Caki2 (cell line): ENCODE measurements at places on chromosomes 2 and 18.

DNA sequence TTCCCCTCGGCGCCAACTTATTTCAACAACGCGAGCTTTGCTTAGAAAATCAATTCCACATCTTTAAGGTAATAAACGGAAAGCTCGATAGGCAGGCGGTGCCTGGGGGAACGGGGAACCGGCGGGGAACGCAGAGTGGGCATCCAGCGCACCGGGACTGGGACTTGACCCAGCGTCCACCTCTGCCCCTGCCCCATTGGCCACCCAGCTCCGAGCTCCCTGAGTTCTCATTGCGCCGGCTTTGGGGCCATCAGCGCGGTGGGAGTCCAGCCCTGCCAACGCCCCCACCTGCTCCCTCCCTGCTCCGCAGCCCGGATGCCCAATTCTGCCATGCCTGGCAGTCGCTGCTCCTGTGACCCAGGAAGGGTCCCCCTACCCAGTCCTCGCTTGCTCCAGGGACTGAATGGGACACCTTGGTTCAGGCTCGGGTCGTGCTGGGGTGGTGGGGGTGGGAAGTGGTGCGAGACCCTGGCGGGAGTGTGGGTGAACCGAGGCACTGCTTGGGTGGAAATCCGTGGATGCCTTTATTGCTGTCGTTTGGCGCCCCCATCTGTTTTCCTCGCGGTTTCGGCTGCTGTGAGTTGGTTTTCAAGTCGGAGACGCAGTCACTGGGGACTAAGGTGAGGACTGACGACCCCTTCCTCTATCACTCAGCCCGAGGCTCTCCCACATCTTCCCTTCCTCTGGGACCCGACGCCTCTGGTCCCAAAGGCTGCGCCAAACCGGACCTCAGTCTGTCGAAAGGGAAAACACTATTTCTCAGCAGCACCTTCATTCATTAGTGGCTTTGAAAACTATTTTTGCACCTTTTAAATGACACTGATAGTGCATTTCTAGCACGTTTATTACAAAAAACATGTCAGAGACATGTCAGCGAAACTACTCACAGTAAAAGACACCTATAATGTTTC is 2.4 kb upstream of the EVX2 start:
- DNase-seq: peak; percentile 35

DNA sequence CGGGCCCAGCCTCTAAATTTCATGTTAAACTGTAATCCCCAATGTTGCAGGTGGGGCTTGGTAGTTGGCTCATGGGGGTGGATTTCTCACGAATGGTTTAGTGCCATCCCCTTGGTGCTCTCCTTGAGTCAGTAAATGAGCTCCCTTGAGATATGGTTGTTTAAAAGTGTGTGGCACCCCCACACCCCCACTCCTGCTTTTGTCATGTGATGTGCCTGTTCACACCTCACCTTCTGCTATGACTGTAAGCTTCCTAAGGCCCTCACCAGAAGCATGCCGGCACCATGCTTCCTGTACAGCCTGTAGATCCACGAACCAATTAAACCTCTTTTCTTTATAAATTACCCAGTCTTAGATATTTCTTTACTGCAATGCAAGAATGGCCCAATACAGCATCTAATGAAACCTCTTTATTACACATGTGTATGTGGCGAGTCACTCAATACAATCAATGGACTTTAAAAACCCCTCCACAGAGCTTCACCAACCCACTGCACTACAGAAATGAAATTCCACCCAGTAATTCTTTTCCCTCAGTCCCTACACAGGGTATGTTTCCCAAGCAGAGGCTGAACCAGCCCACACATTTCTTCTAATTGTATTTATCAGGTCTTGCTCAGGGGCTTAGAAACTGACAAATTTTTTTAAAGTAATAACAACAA is 47.3 kb downstream of the WDFY1 start:
- no peak for DNase-seq

DNA sequence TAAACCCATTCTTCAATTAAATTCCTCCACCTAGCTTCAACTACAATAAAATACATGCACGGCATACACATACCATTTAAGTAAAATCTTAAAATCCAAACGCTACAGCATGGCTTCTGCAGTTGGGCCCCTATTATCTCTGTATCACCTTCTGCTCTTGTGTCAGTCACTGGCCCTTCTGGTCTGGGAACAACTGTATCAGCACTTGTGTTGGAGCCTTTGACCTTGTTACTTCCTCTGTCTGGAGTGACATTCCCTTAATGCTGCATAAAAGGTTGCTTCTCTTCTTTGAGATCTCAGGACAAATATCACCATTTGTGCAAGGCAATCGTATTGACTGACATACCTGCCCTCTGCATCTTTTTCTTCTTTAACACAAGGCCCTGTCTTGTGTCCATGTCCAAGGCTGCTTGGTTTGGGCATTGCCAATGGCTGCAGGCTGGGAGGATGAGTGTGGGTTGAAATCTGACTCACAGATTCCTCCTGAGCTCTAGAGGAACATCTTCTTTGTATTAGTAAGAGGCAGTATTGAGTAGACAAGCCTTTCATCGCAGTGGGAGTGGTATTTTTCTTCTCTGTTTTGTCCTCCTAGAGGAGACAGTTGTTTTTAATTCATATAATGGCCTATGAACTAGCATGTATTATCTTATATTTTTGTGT is 267.8 kb upstream of the TRIB2 start:
- DNase-seq: no peak

DNA sequence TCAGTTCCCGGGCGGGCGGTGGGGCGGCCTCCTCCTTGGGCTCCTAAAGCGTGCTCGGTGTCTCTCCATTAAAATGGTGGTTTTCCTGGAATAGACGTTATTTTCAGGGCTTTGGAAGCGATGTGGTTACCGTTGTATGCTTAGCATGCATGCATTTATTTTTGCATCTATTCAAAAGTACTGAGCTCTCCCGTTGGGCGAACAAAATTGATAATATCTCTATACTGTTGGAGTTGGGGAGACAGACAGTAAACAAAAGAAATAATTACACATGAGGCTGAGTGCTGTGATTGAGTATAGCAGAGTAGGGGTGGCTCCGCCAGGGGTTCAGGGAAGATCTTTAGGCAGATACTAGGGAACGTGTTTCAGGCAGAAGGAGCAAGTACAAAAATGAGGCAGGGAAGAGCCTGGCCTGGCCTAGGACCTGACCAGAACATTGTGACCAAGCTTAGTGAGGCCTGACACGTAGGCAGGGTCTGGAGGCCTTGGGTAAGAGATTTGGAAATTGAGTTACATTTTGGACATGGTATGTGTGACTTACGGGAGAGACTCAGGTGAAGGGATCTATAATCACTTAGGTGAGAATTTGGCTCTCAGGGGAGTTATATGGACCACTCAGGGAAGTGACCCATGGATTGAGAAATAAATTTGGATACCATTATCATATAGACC is 674 bp downstream of the NCAPH start:
- no peak for DNase-seq

DNA sequence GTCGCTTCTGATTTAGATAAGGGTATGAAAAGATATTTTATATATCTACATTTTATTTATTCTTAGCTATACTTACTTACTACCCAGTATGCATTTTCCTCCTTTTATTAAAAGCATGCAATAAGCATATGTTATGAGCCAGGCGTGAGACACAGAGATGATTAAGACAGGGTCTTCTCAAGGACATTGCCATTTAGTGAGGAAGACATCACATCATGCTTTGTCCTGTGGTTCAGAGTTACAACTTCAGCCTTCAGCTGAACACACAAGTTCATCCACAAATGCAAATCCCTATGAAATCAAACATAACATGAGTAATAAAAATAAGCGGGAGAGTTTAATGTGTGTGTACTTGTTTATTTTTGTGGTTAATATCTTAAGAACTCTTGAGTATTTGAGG is 30.2 kb downstream of the GRHL1 start:
- no peak for DNase-seq

GRCh38 chr18:45175511-45175910 is 439.8 kb upstream of the SLC14A2 start:
- DNase-seq: no peak

DNA sequence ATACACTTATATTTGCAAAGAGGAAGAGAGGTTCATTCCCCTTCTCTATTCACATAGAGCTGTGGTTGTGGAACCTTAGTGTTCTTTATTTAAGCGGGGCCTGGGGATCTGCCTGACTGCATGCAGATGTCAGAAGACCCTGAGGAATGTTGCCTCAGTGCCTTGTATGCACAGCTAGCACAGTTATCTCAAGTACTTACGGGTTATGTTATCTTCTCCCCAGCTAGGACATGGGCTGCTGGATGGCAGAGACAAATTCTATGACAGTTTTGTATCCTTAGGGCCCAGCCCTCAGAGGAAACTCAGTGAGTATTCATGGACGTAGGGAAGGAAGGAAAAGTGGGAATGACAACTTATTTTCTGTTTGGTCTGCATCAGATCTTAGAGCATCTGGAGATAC is 37.7 kb upstream of the RTN4 start:
- DNase-seq: no peak

DNA sequence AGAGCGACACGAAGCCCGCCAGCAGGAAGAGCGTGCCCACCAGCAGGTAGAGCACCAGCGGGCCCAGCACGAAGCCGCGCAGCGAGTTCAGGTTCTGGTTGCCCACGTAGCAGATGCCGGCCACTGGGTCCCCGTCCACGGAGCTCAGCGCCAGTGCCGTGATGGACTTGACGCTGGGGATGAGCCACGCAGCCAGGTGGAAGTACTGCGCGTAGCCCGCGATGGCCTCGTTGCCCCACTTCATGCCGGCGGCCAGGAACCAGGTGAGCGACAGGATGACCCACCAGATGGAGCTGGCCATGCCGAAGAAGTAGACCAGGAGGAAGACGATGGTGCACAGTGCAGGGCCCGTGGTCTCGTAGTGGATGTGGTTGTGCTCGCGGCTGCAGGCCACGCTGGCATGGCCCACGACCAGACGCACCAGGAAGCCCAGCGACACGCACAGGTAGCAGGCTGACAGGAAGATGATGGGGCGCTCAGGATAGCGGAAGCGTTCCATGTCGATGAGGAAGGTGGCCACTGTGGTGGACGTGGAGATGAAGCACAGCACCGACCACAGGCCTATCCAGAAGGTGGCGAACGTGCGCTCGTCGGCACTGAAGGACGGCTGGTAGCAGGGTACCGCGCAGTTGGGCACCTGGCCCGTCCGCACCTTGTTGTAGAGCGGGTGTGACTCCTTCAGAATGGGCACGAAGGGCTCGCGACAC is 2.1 kb downstream of the FZD5 start:
- DNase-seq: no peak

GRCh38 chr18:11761553-11761952 is 72.5 kb downstream of the GNAL start:
- no peak for DNase-seq

- DNase-seq: no peak
These were observed 20.8 kb downstream of the DPP4 start for GRCh38 chr2:162053066-162053807.

GRCh38 chr18:72041313-72042032 is 502.7 kb downstream of the CBLN2 start:
- no peak for DNase-seq

DNA sequence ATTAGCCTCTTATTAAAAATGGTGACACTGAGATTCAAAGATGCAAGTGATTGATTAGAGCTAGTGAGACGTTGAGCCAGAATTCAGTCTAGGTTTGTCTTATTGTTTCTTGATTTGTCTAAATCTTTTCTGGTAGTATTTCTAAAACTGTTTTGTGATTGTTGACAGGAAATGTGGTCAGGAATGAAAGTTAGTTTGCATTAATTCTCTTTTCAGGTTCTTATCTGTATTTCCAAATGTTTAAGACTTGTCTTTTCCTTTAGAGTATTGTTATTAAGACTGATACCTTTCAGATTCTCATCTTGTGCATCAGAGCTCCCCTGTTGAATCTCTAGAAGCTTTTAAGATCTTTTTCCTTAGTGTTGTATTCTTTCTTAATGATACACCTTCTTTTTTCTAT is 89.3 kb downstream of the MBD5 start:
- no peak for DNase-seq

DNA sequence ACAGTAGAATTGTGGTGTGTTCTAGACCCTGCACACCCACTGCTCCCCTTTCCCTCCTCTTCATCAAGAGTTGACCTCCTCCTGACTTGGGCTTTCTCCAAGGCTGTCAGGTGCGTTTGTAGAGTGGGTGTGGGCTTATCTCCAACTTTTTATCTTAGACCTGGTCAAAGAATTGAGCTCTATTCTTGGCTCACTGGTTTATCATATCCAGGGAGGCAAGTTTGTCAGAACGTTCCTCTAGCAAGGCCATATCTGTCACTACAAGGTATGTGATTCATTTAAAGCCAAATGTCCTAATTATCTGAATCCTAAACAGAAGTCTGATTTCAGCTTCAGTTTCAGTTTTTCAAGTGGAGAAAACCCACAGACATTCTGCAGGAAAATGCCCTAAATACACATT is 117.1 kb upstream of the MGAT5 start:
- no peak for DNase-seq

GRCh38 chr18:70046207-70046606 is 98.5 kb upstream of the CD226 start:
- no peak for DNase-seq
